Vein endothelial cell (primary cell): ENCODE measurements at places on chromosomes 4 and X. TPM values are rescaled to one million over a fixed set of nuclear protein-coding genes. Genes with fewer than 3 reads are reported as not detected.

The BEX5 gene
- total RNA-seq = not detected in 2 replicates

The CORIN gene
- 0.33 TPM in 1 of 2 replicates, not detected in the other for total RNA-seq

The SPANXD gene
- not detected in 2 replicates for total RNA-seq

The MFAP3L gene
- total RNA-seq = 1.1 and 1.3 TPM in 2 replicates

The VEGFC gene
- 10.9 and 30.4 TPM in 2 replicates for total RNA-seq

The S100G gene
- not detected in 2 replicates for total RNA-seq

The ASB12 gene
- not detected in 2 replicates for total RNA-seq

The DSPP gene
- not detected in 2 replicates for total RNA-seq

The HTRA3 gene
- total RNA-seq = 4.6 and 13.7 TPM in 2 replicates

The METAP1 gene
- 43.8 and 48.8 TPM in 2 replicates for total RNA-seq

The RBMXL3 gene
- total RNA-seq = not detected in 2 replicates

The ITGB1BP2 gene
- 2.0 and 2.7 TPM in 2 replicates for total RNA-seq

The CENPI gene
- total RNA-seq = 7.5 and 17.7 TPM in 2 replicates

The SNX25 gene
- 24.5 and 25.6 TPM in 2 replicates for total RNA-seq

The FAM47B gene
- not detected in 2 replicates for total RNA-seq

The DCAF12L1 gene
- total RNA-seq = 0.10 and 0.98 TPM in 2 replicates

The TDO2 gene
- total RNA-seq = not detected in 2 replicates

The FNIP2 gene
- 18.2 and 21.9 TPM in 2 replicates for total RNA-seq

The ZIC3 gene
- not detected in 2 replicates for total RNA-seq

The BMPR1B gene
- 2.6 and 3.2 TPM in 2 replicates for total RNA-seq

The TMEM150C gene
- total RNA-seq = 5.6 and 5.9 TPM in 2 replicates

The CRMP1 gene
- total RNA-seq = not detected in 2 replicates

The ASB5 gene
- not detected in 2 replicates for total RNA-seq

The MGAT4D gene
- not detected in 2 replicates for total RNA-seq
